ENCODE measurements at places on chromosomes 2 and 18.
A peak's percentile ranks its signal among the peaks of the same experiment; 100 is the strongest.

GRCh38 chr2:64937687-64938491 is 51.3 kb upstream of the SLC1A4 start:
- no peak for DNase-seq

DNA sequence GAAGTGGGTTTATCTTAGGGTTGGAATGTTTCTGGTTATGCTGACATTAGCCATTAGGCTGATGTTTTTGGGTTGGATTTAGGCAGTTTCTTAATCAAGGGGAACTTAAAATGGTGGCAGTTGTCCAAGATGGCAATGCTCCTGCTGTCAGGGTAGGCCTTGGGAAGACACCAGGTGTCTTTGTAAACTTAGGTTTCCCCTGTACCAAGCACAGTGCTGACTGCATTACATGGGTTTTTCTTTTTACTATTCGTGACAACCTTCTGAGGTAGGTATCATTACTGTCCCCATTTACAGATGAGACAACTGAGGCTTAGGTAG is 528 bp upstream of the ATG16L1 start:
- no peak for DNase-seq

- DNase-seq: no peak
Measured at GRCh38 chr18:50895350-50896045, 16.6 kb downstream of the ME2 start.

GRCh38 chr2:150133623-150134022 is 353.8 kb downstream of the RND3 start:
- DNase-seq: peak; percentile 84

DNA sequence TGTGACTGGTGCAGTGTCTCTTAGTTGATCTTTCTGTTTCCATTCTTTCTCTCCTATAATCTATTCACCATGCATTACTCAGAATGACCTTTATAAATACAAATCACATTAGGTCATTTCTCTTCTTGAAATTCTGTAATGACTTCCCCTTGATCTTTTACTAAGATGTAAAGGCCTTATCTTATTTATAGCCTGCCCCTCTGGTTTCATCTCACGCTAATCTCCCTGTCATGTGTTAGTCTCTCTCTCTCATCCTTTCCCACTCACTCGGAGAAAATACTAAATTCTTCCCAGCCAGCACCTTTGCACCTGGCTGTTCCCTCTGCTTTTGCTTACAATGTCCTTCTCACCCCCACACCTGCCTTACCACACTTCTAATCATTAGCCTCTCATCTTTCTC is 530.8 kb downstream of the ADCYAP1 start:
- DNase-seq: no peak

GRCh38 chr2:13676269-13676668 is 956.2 kb upstream of the LRATD1 start:
- DNase-seq: peak; percentile 46

All from fibroblast of skin of right quadriceps (primary cell).